ENCODE measurements at places on chromosomes 7 and 10. TPM values are rescaled to one million over a fixed set of nuclear protein-coding genes. Genes with fewer than 3 reads are reported as not detected.
A peak's percentile ranks its signal among the peaks of the same experiment; 100 is the strongest.

ADGRA1 gene
- total RNA-seq, result 5.5 TPM

CUZD1 gene
- 0.88 TPM for total RNA-seq

ITPRID1 gene
- total RNA-seq, result not detected

GRID2IP gene
- 0.30 TPM for total RNA-seq

SFTPA1 gene
- total RNA-seq, result not detected

GRM8 gene
- 26.1 TPM for total RNA-seq

ZNF438 gene
- 5.8 TPM for total RNA-seq

CYP2C18 gene
- 0.17 TPM for total RNA-seq

TSPAN15 gene
- 23.0 TPM for total RNA-seq

GRCh38 chr7:106603346-106603745, 57.6 kb downstream of the CCDC71L start:
- DNase-seq, result no peak

GRCh38 chr10:373526-374309, 238.5 kb downstream of the ZMYND11 start:
- DNase-seq, result no peak

GRCh38 chr10:120833222-120833928, 17.8 kb upstream of the WDR11 start:
- DNase-seq, result no peak

GRCh38 chr10:33773253-33773573, 438.7 kb upstream of the NRP1 start:
- no peak for DNase-seq

- no peak for DNase-seq
These were observed 124.3 kb downstream of the CUX1 start for GRCh38 chr7:101941481-101942383.

DNA sequence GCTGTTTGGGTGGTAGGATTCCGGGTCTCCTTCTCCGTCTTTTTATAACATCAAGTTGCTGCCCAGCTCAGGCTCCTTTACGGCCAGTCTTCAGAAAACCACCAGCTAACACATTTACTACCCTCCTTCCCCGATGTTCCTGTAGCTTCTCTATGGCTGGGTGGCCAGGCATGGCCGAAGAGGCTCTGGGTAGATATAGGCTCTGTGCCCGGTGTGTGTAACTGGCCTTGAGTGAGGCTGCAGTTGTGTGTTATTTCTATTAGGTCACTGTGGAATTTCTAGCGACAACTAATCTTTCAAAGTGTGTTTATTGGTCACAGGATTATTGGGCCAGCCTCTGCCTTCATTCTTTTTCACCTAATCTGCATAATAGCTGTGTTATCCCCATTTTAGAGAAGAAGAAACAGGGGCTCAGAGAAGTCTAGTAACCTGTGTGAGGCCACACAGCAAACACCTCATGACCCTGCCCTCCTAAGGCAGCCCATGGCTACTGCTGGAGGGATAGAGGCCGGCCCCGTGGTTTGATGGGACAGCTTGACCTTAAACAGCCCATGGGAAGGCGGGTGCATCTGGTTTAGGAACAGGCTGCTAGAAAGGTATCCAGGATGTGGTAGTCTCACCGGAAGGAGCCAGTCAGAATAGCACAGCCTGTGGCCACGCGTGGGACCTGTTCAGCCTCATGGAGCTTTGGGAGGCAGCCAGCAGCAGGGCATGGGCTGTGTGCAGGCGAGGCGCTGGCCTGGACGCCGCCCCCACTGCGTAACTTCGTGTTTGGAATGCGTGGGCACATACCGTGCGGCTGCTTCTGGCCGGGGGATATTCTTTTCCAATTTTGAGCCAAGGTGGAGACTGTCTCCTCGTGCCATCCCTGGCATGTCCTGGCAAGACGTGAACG, 29.7 kb downstream of the HTRA1 start:
- DNase-seq, result no peak

DNA sequence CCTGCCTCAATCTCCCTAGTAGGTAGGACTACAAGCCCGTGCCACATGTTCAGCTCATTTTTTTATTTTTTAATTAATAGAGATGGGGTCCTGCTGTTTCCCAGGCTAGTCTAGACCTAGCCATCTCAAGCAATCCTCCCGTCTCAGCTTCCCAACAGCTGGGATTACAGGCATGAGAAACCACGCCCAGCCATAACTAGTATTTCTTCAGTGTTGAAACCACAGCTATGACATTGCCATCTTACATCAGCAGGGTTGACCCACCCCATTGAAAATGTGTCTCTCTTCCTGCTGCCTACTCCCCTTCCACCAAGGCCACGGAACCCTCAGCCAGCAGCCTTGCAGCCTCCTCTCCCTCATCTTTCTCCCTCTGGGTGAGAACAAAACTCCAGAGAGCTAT, 62.1 kb upstream of the ZNF746 start:
- DNase-seq, result no peak

GRCh38 chr7:49638166-49638565, 135.3 kb upstream of the VWC2 start:
- no peak for DNase-seq

- no peak for DNase-seq
These were observed 21.0 kb downstream of the ITPRIP start for GRCh38 chr10:104317269-104317710.

GRCh38 chr10:24622781-24623301, 100.8 kb downstream of the ARHGAP21 start:
- DNase-seq, result no peak

DNA sequence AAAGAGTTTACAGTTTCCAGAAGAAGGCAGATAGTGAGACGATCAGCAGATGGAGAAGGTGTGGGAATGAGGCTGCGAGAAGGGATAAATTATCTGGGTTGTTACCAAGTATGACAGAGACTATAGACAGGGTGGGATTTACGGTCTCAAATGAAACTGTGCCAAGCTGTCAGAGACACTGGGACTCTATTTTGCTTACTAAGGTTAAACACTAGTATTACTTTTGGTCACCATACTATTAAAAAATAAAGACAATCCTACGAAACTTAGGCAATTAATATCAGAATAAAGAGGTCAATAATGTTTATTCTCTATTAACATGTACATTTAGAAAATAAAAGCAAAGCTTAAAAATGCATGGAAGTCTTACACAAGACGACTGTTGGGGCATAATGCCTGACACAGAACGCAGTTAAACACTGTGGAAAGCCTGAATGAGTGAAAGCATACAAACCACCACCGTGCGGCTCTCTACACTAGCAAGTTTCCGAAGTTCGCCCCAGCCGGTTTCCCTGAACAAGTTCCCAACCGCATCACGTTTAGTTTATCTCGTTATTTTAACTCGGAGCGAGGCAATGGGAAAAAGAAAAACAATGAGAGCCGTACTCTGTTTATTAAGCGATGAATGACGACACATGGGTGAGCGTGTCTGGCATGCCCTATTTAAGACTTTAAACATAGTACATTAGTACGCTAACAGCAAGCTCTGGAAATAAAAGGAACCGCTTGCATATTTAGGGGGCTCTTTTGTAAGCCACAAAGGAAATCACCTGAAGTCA, 909 bp upstream of the CC2D2B start:
- peak; percentile 44 for DNase-seq

DNA sequence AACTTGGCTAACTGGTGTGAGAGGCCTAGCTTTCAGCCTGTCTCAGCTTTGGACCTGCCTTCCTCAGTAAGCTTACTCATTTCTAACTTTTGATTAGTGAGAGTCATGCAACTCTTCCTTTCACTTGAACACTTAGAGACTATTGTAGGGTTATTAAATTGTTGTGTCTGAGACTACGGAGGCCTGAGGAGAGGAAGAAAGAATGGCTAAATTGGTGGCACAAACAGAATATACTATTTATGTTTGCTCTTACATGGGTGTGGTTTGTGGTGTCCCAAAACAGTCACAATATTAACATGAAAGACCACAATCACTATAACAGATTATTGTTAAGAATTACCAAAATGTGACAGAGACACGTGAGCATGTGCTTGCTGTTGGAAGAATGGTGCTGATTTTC, 82.1 kb downstream of the TRIM24 start:
- no peak for DNase-seq

DNA sequence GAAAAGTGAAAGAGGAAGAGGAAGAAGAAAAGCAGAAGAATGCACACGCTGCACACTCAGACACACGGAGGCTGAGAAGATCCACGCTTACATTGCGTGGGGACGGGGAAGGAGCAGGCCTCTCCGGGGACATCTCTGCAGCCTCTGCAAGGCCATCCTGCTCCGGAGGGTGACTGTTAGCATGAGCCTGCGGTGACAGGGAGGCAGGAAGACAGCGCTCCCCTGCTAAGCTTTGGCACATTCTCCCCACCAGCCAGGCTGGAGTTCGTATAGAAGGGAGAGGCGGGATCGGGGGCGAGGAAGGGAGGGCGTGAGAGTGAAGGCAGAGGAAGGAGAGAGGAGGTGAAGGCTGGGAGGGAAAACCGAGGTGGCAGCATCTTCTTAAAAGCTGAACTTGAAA, 366.0 kb upstream of the SHH start:
- peak; percentile 4 for DNase-seq

- DNase-seq, result no peak
These were observed 29.2 kb downstream of the CYP2W1 start for GRCh38 chr7:1012004-1012715.

DNA sequence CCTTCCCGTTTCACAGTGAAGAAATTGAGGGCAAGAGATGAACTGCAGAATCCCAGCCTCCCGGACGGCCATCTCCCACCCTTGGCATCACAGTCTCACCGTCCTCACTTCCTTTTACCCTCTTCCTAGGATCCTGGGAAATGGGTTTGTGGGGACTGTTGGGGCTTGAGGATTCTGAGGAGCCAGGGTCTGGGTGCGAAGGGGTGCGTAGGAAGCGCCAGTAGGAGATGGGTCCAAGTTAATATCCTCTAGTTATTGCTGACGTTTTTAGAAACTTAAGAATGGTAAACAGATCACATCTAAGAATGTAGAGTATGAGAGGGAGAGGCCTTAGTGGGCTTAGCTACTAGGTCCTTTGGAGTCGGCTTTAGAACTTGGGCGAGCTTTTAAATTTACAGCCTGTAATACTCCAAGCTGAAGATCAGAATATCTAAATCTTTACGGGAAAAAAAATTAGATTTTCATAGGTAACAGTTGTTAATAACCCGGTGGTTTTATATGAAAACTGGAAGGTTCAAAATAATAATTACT, 696 bp downstream of the MALSU1 start:
- no peak for DNase-seq

DNA sequence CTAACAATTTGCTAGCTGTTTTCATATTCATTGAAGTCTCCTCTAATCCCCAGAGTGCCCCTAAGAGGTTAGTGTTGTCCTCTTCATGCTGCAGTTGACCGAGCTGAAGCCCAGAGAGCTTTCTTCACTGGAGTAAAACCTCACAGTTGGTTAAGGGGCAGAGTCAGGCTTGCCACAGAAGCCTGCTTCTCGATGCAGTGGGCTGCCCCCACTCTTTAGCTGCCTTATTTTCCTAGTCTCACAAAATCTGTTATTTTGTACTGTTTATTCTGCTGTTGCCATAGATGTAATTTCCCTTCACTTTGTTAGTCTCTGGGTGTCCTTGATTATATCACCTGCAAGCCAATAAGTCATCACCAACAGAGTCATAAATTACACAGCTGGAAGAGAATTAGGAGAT, 56.3 kb upstream of the ZPBP start:
- no peak for DNase-seq

DNA sequence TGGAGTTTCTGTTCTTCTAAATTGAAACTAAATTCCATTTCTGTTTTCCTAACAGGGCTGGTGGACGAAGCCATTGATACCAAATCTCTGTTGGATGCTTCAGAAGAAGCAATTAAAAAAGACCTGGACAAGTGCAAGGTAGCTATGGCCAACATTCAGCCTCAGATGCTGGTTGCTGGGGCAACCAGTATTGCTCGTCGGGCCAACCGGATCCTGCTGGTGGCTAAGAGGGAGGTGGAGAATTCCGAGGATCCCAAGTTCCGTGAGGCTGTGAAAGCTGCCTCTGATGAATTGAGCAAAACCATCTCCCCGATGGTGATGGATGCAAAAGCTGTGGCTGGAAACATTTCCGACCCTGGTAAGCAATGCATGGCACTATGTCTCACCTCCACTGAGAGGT, 45.6 kb downstream of the AP3M1 start:
- DNase-seq, result no peak

DNA sequence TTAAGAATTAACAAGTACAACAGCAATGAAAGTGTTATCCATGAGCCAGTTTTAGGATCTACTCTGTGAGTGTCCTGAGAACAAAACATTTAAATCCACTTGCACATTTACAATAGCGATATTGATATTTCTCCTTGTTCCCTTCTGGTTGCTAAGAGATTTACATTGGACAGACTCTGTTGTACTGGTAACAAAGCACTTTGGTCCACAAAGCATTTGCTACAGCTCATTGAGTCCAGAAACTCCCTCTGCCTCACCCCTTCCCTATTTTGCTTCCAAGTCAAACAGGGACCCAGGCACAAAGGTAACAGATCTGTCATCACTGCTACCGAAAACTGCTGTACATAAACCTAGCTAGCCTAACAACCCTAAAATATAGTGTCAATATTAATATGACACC, 2.1 kb downstream of the ANK3 start:
- DNase-seq, result no peak

DNA sequence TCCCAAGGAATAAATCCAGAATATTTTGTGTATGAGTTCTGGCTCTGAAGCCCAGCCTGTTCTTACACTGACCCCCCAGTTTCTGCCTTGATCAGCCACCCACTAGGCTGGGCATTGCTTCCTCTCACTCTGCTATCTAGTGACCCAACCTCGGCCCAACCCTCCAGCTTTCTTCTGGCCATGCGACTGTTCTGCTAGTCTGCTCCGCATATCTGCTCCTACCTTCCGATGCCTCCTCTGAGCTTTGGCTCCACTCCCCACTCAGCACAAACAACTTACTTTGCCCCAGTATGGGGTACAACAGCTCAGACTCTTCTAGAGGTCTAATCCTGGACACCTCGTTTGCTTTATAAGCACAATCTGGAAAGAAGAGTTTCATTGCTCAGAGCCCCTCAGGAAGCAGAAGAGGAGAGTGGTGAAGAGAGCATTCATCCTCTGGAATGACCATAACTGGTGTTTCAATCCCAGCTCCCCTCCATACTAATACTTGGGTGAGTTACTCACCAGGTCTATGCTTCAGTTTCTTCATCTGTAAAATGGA, 99.6 kb downstream of the NPSR1 start:
- DNase-seq, result no peak

DNA sequence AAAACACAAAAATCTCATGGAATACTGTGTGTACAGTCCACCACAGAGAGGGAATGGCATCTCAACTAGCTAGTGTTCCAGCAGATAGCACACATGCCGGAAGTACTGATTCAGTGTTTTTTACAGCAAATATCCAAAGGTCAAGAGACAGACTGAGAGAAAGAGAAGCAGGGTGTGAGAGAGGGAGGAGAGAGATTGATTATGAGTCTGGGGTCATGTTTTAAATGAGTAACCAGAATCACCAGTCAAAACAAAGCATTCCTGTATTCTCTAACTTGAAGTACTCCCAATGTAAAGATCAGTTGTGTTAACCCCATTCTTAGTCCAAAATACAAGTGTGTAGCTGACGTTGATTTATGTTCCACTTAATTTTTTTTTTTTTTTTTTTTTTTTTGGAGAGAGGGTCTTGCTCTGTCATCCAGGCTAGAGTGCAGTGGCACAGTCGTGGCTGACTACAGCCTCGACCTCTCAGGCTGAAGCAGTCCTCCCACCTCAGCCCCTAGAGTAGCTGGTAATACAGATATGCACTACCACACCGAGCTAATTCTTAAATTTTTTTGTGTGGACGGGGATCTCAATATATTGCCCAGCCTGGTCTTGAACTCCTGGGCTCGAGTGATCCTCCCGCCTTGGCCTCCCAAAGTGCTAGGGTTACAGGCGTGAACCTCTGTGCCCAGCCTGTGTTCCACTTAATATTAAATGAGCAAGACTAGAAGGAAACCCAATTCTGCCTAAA, 114.2 kb downstream of the TAF3 start:
- no peak for DNase-seq
